Cardiac fibroblast (primary cell): ENCODE measurements at places on chromosomes 11 and 22.

DNA sequence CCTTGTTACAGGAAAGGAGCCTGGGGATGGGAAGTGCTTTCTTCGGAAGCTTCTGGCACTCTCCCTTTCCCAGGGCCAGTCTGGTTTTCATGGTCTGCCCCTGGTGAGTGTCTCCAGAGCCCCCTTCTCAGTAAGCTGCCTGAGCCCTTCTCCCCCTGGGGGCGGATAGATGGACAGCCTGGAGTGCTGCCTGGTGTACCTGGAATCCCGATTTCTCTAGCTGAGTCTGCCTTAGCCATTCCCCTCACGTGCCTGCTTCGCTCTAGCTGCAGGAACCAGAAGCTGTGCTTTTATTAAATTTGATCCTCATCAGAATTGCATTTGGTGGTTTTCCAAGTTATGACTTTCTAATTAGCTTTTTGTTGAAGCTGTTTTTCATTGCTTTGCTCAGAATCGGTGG is 152.9 kb upstream of the NAV2 start:
- DNase-seq: no peak

- DNase-seq: no peak
Observed at GRCh38 chr11:65419460-65419771, 3.2 kb upstream of the NEAT1 start.

- peak; percentile 39 for DNase-seq
Observed at GRCh38 chr11:123316003-123316402, 114.1 kb upstream of the GRAMD1B start.

- no peak for DNase-seq
Observed at GRCh38 chr11:44775985-44776446, 49.3 kb downstream of the TSPAN18 start.

DNA sequence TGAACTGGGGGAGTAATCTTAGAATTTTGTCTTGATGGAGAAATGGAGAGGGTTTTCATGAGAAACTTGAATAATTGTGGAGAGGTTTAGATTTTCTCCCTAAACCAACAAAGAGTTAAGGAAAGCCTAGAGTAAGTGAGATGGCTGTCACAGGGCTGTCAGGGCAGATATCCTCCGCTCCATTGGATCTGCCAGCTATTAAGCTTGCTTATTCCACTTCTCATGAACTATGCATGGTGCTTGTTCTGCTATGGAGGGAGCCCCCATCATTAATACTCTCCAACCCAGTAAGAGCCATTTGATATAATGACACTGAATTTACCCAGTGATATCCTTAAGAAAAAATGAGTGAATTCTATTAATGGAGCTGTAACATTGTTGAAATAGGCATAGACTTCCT is 342.8 kb upstream of the MTNR1B start:
- no peak for DNase-seq

DNA sequence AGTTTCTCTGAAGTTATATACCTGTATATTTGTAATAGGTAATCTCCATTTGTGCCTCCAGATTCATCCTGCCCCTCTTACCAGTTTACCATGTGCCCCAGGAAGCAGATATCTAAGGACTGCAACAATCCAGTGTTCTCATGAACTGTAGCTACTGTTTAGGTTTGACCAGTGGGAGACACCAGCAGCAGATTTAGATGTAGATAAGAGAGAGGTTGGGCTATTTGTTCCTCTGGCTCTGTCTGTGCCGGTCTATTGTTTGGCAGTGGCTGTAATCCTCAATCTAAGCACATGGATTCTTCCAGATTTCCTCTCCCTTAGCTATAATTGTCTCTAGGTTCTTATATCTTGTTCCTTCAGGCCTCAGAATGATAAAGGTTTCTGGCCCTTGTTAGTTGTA is 88.4 kb downstream of the ANO3 start:
- no peak for DNase-seq

GRCh38 chr22:47270463-47271135 is 508.1 kb downstream of the TBC1D22A start:
- no peak for DNase-seq

DNA sequence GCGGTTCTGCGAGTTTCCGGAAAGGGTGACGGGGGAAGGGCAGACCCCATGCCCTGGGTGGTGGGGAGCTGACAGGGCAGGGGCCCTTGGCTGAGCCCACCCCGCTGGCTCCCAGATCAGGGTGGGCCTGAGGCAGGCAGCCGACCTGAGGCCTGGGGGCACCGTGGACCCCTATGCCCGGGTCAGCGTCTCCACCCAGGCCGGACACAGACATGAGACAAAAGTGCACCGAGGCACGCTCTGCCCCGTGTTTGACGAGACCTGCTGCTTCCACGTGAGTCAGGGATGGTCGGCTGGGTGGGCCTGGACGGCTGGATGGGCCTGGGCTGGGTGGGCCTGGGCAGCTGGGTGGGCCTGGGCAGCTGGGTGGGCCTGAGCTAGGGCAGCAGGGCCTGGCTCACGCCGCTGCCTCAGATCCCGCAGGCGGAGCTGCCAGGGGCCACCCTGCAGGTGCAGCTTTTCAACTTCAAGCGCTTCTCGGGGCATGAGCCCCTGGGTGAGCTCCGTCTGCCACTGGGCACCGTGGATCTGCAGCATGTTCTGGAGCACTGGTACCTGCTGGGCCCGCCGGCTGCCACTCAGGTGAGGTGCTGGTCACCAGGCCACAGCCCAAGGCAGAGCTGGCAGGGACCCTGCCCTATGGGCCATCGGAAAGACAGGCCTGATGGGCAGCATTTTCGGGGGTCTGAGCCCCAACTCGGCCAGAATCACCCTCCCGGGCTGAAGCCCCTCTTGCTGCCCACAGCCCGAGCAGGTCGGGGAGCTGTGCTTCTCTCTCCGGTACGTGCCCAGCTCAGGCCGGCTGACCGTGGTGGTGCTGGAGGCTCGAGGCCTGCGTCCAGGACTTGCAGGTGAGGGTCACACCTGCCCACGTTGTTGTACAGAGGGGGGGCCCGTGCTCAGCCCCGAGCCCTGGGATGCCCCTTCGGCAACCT is 1.5 kb downstream of the SYT8 start:
- DNase-seq: no peak

- DNase-seq: no peak
Observed at GRCh38 chr11:32290783-32291182, 144.6 kb downstream of the WT1 start.

GRCh38 chr22:32565002-32565339 is 90.4 kb downstream of the FBXO7 start:
- DNase-seq: no peak

GRCh38 chr22:24578355-24579257 is 14.3 kb downstream of the LRRC75B start:
- no peak for DNase-seq

DNA sequence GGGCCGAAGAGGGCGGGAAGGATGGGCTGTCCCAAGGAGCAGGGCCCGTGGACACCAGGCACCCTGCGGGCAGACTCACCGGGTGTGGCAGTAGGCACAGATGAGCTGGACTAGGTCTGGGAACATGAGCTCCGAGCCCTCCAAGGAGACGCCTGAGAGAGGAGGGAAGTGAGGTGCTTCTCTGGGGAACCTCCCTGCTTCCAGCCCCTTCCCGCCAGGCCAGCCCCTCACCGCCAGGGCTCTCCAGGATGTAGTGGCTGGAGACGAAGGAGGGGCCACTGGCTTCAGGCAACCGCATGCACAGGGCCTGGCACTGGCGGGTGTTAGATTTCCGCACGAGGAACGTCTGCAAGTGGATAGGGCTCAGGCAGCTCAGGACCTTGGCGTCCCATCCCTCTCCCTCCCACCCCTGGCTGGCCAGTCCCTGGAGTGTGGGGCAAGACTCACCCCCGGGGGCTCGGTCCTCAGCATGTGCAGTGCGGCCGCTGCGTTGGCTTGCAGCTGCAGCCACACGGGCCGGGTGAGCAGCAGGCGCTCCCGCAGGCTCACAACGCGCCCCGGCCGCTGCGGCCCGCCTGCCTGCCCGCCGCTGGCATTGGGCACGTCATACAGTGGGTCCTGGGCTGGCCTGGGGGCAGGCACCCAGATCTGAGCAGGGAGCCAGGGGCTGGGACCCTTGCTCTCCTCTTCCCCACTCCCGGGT is 552 bp downstream of the RIN1 start:
- DNase-seq: peak; percentile 75

DNA sequence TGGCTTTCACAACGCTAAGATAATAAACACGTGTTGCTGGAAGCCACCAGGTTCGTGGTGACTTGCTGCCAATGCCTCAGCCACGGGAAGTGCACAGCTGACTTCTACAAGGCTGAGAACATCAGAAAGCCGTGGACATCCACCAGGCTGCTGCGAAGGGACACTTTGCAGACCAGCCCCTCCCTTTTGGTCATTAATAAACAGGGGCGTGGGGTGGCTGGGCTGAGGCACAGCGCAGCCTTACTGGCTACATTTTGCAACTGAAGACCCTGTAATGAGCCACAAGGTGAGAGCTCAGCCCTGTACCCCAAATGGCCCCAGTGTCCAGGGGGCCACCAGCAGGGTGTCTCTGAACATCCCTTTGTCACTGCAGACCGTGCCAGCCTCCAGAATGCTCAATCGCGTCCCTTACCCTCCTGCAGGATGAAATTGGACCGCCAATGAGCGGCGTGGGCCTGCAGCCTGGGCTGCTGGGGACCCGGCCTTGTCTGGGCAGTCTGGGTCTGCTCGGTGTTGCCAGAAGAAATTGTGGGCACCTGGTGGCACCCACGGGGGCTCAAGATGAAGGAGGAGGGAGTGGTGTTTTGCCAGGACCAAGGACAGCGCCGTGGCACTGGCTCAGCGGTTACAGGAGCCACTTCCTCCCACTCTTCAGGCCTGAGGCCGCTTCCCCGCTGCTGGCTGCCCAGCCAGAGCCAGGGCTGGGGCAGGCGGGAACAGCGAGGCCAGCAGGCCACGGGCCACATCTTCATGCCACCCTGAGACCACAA is 181.9 kb downstream of the CTTN start:
- no peak for DNase-seq

- DNase-seq: peak; percentile 77
Observed at GRCh38 chr22:44664149-44664548, 37.9 kb upstream of the PRR5 start.

DNA sequence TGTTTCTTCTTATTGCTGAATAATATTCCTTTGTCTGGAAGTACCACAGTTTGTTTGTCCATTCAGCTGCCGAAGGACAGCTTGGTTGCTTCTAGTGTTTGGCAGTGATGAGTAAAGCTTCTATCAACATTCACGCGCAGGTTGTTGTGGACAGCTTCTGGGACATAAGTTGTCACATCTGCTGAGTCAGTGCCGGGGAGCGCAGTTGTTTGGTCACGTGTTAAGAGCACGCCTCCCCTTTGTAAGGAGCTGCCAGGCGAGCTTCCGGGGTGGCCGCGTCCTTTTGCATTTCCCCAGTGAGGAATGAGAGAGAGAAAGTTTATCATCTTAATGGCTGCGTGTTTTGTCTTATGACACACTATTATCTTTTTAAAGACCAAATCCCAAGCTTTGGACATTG is 30.3 kb downstream of the SAMM50 start:
- peak; percentile 5 for DNase-seq

- DNase-seq: no peak
Observed at GRCh38 chr11:107473792-107474191, 16.2 kb upstream of the CWF19L2 start.

- no peak for DNase-seq
Observed at GRCh38 chr11:8720352-8720751, 37.8 kb downstream of the RPL27A start.

GRCh38 chr11:57913715-57914704 is 109.7 kb upstream of the OR9Q1 start:
- no peak for DNase-seq

- DNase-seq: no peak
Observed at GRCh38 chr11:11229647-11230046, 123.4 kb downstream of the CSNK2A3 start.

GRCh38 chr11:70251659-70252321 is 18.7 kb upstream of the PPFIA1 start:
- no peak for DNase-seq

GRCh38 chr11:88301488-88302140 is 35.9 kb downstream of the CTSC start:
- DNase-seq: no peak

DNA sequence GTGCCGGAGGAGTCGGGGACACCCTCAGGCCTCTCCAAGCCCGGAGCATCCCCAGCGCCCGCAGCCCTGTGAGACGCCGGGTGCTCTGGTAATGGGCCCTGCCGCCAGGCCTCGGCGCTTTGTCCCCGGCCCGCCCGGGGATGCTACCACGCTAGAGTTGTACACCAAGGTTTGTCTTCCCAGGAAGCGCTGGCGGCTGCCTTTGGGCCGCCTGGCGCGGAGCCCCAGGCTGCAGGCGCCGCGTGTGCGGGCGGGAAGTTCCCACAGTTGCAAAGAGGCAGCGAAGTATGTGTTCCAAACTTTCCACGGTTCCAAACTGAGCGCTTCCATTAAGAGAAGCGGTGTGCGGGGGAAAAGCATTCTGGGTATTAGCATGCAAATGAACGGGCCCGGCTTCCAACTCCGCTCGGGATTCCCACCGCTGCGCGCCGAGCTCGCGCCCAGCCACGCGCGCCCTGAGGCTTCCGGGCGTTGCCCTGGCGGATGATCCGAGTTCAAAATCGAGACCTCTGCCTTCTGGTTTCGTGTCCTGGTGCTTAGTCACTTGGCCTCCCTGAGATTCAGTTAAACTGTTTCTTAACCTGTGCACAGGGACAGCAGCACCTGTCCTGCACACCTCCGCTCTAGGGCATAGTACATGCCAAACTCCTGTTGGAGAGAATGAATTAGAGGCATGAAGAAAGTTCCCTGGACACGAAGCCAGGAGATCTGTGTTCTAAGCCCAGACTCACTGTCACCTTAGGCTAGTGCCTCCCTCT is 1.3 kb upstream of the PATZ1 start:
- DNase-seq: peak; percentile 78

- DNase-seq: no peak
Observed at GRCh38 chr11:98549571-98549970, 471.2 kb upstream of the CNTN5 start.

GRCh38 chr11:108780119-108780518 is 115.2 kb downstream of the DDX10 start:
- DNase-seq: no peak

DNA sequence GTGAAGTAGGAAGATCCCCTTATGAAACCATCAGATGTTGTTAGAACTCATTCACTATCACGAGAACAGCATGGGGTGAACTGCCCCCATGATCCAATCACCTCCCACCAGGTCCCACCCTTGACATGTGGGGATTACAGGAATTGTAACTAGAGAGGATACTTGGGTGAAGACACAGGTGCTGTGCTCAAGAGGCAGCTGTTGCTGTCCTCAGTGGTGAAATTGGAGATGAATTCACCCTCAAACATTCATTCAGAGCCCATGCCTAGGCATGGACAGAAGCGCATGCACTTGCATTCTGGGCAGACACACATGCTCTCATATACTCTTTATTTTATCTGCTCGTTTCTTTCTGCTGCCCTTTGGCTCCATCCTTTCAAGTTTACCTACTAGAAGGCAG is 385.0 kb downstream of the INSC start:
- no peak for DNase-seq

- peak; percentile 95 for DNase-seq
Observed at GRCh38 chr11:123973816-123974215, 3.8 kb downstream of the OR10S1 start.
